ENCODE measurements at places on chromosomes 7 and 10.
A peak's percentile ranks its signal among the peaks of the same experiment; 100 is the strongest.

DNA sequence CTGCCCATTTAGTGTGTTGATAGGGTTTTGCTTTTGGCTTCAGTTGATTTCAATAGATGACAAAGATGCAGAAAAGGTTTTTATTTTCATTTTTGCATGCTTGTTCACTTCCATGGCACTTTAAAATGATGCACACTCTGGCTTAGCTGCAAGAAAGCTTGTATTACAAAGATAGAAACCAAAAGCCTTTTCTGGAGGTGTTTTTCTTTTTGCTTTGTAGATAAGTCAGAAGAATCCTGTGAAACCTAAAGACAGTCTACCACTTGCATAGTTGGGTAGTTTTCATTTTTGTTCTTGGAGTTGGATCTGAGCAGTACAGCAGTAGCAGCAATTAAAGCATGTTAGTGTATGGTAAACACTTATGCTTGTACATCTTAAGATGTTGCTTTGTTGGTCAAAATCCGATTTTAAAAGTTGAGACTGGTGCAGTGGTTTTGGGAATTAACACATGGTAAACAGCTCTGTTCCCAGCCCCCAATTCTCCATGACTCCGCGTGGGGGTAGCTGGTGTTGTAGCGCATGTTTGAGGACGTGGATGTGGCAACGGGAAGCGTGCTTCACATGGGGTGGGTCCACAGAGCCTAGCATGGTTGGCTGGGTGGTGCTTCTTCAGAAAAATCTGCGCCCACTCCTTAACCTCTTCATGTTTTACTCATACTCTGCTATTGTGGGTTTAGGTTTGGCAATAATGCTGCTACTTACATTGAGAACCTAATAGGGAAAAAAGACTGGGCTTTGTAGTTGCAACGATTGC is 19.8 kb downstream of the CCNY start:
- DNase-seq: peak; percentile 20

GRCh38 chr7:20199015-20199737 is 18.0 kb downstream of the MACC1 start:
- peak; percentile 79 for DNase-seq

DNA sequence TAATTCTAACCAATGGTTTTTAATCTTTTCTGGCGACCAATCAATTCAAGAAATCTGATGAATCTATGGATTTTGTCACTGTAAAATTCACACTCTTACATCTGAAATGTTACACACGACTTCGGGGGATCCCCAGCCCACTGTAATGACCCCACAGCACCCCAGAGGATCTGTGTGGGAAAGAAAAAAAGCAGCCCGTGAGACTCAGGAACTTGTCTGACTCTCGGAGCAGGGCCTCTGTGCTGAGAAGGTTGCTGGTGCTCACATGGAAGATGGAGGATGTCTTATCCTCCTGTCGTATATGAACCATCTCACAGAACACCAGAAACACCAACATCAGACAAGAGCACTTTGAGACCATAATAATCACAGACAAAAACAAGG is 228.4 kb upstream of the INHBA start:
- DNase-seq: no peak

GRCh38 chr7:33550363-33550762 is 355.0 kb upstream of the BMPER start:
- no peak for DNase-seq

DNA sequence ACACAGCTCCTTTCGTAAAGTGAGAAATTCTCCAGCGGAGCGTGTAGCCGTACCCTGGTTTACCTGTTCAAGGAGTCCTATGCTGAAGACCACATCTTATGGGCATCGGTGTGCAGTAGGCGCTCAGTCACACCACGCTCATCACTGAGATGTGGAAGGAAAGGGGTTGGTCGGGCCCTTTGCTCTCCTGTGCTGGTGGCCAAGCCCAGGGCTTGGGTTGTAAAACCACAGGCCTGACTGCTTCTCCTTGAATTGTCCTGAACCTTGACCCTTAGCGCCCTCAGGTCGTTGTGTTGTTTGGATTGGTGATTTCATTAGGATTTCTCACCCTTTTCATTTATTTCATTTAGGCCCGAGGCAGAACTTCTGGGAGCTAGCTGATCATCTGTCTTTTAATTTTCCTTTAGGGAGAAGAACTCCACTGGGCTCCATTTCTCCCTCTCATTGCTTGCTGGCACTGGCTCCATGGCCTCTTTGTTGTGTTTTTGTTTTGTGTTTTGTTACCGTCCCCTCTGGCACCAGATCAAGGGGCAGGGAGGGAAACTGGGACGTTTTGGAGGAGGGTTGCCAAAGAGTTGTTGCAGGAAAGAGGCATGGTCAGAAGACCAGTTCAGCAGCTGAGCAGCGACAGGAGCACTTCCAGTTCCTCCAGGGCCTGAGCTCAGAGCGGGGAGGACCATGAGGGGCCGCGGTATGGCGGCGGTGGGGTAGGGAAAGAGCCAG is 511.4 kb upstream of the GALNT17 start:
- no peak for DNase-seq

GRCh38 chr10:64209561-64209960 is 688.4 kb downstream of the REEP3 start:
- peak; percentile 10 for DNase-seq

DNA sequence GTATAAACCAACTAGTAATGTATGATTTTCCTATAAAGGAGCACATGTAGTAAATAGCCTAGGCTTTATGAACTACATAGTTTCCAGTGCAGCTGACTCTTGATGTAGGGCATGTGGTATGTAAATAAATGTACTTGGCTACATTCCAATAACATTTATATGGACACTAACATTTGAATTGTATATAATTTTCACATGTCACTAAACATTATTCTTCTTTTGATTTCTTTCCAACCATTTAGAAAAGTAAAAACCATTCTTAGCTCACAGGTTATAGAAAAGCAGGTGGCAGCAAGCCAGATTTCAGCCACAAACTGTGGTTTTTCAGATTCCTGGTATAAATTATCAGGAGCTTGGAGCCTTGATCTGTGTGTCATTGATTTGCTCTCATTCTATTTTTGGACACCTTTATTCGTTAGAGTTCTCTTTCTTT is 1182.0 kb downstream of the CNTNAP2 start:
- DNase-seq: peak; percentile 10

GRCh38 chr7:91083855-91084644 is 180.2 kb upstream of the FZD1 start:
- no peak for DNase-seq

DNA sequence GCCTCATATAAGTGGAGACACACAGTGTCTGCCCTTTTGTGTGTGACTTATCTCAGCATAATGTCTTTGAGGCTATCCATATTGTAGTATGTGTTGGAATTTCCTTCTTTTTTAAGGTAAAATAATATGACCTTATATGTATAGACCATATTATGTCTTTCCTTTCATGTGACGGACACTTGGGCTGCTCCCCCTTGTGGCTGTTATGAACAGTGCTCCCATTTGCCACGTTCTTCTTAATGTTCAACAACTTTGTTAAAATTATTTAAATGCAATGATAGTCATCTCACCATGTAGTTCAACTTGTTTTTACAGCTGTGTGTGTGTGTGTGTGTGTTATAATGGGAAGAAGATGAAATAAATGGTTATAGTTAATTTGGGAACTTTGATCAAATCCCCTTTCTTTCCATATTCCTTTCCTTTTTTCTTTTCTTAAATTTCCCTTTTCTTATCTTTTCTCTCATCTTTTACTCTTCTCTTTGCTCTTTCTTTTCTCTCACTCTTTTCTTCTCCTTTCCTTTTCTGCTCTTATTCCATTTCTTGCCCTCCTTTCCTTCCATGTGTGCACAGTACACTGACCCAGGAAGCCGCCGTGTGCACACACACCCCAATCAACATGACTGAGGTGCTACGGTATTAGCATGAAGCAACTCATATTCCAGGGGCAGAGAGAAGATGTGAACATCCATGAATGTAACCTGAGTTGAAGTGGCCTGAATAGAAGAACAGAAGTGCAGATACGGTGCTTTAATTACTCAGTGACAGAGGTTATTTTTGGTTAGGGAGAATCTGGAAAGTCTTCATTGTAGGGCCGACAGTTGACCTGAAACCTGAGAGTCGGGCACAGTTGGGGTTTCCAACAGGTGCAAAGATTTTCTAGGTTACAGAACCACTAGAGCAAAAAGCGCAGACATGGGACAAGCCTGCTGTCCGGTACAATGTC is 596.6 kb downstream of the SDK1 start:
- peak; percentile 22 for DNase-seq

DNA sequence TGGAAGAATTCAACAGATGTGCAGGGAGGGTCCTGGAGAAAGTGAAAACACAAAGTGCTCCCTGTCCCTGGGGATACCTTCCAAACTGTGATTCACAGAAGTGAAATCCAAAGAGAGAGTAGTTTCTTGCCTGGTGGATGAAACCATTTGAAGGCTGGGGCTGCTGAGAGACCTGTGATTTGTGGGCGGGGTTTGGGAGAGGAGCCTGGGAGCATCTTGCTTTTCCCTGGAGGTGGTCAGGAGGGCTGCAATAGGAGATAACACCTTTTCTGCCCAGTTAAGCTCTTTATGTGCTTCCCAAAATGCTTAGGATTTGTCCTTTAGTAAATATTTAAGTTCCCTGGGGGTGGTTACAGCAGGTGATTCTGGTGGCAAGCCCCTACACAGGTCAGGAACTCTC is 105.3 kb upstream of the TPK1 start:
- no peak for DNase-seq

- DNase-seq: peak; percentile 89
Measured at GRCh38 chr7:47552621-47553020, 29.3 kb downstream of the TNS3 start.

DNA sequence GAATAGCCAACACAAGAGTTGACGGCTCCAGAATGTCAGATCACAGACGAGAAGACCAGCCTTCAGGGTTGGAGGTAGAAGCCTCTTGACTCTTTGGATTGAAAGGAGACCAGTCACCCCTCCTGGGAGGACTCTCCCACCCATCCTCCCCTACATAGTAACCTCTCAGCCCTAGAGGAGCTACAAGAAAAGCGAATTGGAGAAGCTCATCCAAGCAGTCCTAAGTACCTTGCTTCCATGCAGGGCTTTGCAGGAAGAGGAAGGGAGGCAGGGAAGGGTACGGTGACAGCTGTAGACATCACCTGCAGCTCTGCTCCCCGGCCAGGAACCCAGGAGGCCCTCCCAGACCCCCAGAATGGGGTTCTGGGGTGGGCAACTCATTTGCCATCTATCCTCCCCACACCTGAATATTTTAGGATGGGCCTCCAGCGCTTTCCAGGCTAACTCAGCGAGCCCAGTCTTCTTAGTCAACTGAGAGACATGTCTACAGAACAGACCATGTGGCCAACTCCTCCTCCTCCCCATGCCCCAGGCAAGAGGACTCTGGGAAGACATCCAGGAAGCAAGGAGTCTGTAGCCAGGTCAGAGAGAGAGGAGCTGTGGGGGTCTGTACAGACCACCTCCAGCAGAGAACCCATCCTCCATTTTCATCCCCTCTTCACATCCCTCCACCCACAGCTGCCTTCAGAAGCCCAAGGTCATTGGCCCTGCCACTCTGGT is 55.6 kb upstream of the LBX1 start:
- DNase-seq: no peak

- peak; percentile 68 for DNase-seq
Measured at GRCh38 chr7:27608776-27609495, 53.7 kb downstream of the HIBADH start.

DNA sequence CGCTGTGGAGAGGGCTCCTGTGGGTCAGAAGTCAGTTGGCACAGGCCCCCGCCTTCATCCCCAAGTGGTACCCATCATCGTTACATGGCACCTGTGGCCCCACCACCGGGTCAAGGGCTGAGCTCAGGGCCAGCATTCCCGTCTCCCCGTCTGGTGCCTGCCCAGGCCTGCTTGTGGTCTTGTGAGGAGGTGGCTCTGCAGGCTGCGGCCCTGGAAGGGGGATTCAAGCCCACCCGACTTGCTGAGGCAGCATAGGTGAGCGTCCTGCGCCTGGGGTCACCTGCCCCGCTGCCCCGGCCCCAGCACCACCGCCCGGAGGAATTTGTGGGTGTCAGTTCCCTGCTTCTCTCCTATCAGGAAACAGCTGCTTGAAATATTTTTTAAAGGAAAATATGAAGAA is 53.0 kb upstream of the EN2 start:
- no peak for DNase-seq

GRCh38 chr7:111051832-111052231 is 39.1 kb upstream of the LRRN3 start:
- DNase-seq: no peak

GRCh38 chr10:57336341-57336740 is 931.4 kb downstream of the IPMK start:
- DNase-seq: no peak

DNA sequence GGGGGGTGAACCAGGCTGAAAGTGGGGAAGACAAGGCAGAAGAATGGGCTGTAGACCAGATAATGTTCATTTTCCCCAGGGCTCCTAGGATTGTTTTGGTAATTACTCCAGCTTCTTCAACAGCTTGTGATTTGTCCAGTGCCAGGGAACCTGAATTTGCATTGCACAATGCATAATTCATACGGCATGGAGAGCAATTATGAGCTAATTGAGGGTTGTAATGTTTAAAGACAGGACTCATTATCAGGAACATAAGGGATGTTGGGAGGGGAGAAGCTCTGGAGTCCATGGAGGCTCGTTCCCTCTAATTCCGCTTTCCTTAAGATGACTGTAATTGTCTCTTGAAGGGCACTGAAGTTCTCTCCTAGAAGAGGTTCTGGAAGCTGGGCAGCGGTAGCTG is 405.0 kb upstream of the ZMIZ1 start:
- DNase-seq: no peak

GRCh38 chr10:112235920-112236319 is 47.3 kb upstream of the TECTB start:
- no peak for DNase-seq

GRCh38 chr10:24723386-24723787 is 300 bp downstream of the ARHGAP21 start:
- no peak for DNase-seq

DNA sequence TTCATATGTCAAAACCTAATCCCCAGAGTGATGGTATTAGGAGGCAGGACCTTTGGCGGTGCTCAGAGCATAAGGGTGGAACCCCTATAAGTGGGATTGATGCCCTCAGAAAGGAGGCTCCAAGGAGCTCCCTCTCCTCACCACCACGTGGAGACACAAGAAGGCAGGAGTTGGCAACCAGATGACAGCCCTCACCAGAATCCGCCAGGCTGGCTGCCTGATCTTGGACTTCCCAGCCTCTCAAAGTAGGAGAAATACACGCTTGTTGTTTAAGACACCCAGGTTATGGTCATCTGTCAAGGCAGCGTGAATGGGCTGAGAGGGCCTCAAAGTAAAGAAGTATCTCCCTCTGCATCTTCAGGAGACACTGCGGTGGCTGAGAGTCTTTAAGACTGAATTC is 187.7 kb downstream of the TNS3 start:
- no peak for DNase-seq

DNA sequence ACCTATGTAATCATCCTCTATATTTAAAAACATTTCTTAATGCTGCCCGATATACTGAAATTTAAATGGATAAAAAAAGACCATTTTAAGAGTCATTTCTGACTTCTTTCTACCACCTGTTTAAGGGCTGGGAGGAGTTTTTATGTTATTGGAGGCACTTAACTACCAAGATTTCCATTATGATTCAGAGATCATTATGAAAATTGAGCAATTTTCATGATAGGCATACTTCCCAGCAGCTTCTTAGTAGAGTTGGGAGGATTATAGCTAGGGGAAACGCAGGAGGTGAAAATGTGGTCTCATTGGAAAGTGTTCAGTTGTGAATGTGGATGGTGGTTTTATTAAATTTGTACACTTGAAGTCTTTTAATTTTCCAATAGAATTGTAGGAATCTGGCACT is 28.4 kb upstream of the FAM204A start:
- DNase-seq: no peak

- no peak for DNase-seq
Measured at GRCh38 chr7:75756991-75757676, 14.9 kb downstream of the CCL26 start.

All from astrocyte (in vitro differentiated cells and primary cell).